Stimulated activated CD8-positive, alpha-beta memory T cell treated with anti-CD3 and anti-CD28 coated beads, Interleukin-4, amount 100 ng/mL, for 24 hours (primary cell): ENCODE measurements at places on chromosomes 7 and 10.

DNA sequence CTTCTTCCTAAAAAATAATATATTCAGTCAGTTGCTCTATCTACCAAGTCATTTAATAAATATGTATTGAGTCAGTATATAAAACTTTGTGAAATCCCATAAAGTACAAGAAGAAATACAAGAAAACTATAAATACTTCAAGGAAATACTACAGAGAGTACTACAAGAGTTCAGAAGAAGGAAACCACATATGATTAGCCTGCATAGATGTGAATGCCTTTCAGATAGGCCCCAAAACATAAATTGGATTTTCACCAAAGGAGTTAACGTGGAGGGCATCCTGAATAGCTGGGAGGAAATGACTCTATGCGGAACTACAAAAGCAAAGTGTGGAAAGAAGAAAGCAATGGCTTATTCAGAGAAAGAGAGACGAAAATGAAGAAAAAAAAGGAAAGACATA lies 120.1 kb downstream of the LRRN3 start:
- no peak for DNase-seq

DNA sequence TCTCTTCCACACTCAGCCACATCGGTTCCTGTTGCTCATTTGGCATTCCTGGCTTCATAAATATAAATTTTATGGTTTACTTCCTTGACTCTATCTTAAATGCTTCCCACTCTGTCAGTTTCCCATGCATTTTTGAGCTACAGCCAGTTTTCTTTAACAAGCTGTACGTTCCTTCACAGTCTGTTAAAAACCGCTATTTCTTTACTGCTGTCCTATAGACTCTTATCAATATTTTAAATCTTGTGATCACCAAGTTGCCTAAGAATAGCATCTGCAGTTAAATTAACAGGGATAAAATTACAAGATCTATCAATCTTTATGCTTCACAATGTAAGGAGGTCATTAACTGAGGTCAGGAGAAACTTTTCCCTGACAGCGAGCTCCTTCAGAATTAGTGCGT lies 103.1 kb upstream of the RHOBTB1 start:
- DNase-seq: no peak

- DNase-seq: no peak
These were observed 5.2 kb downstream of the PSMG3 start for GRCh38 chr7:1564603-1565022.

DNA sequence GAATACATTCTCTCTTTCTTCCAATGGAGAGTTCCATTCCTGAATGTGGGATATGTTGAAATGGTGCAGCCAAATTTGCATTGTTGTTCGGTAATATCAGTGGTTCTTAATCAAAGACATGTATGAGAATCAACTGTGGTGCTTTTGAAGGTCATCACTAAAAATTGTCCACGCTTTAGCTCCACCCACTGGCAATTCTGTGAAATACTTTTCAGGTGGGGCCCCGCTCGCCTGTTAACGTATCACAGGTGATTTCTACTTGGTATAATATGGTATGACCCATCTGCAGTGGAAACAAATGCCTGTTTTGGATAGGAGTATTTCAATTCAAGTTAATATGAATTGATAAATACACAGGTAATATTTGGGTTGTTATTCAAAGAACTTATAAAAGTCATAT lies 178.4 kb downstream of the NSUN6 start:
- no peak for DNase-seq

- no peak for DNase-seq
These were observed 27.2 kb downstream of the IKZF1 start for GRCh38 chr7:50331564-50332208.

DNA sequence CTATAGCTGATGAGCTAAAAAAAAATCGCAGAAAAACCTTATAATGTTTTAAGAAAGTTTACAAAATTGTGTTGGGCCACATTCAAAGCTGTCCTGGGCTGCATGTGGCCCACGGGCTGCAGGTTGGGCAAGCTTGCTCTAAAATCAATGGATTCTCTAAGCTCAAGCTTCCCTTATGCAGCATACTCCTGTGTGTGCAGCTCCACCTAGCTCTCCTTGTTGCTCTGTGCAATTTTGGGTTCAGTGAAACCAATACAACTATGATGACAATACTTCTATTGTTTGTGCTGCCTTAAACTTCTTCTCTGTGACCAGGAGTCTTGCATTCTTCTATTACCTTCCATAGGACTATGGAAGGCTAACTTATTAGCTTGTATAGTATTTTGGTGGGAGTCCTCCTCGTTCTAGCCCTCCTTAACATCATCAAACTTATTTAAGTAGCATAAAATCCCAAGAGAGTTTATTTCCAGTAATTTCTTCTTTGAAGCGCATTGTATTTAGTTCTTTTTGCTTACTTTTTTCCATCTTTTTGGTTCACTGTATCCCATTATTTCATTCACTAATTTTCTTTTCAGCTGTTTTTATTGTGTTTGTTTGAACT lies 170.9 kb upstream of the SMIM30 start:
- DNase-seq: no peak

GRCh38 chr7:158430308-158431034 lies 157.2 kb downstream of the PTPRN2 start:
- no peak for DNase-seq

DNA sequence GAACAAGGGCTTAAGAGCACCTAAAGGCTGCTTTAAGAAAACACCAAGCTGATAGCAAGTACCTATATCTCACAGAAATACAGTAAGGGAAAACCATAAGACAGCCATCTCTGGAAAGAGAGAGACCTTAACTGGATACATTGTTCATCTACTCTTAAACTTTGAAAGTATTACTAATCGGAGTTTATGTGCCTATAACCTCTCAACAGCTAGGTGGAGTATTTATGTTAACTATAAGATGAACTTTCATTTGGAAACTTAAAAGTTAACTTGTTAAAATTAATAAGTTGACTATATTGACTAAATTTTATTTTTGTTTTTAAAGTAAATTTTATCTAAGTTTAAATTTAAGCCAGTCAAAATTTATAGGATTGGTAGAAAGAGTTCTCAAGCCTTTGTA lies 90.6 kb downstream of the USP6NL start:
- no peak for DNase-seq

- no peak for DNase-seq
These were observed 122.7 kb upstream of the TMEM229A start for GRCh38 chr7:124155432-124156022.

DNA sequence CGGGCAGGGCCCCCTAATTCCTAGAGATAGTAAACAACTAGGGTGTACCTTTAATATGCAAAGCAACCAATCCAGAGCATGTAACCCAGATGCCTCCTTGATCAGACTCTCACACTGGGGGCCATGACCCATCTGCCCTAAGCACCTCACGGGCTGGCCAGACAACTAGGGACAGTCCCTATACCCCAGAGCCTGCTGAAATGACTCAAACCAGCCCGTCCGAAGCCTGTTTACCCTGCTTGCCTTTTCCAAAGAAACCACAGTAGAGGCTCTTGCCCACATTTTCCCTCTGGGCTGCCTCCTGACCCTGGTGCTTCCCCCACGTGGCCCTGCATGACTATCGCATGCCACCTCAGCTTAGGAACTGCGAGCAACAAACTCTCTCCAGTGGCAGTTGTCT lies 46.2 kb downstream of the RGS10 start:
- DNase-seq: peak; percentile 42

GRCh38 chr7:1175967-1176851 lies 16.2 kb upstream of the ZFAND2A start:
- peak; percentile 84 for DNase-seq

GRCh38 chr7:149774237-149775175 lies 1.1 kb upstream of the ZNF467 start:
- DNase-seq: no peak

DNA sequence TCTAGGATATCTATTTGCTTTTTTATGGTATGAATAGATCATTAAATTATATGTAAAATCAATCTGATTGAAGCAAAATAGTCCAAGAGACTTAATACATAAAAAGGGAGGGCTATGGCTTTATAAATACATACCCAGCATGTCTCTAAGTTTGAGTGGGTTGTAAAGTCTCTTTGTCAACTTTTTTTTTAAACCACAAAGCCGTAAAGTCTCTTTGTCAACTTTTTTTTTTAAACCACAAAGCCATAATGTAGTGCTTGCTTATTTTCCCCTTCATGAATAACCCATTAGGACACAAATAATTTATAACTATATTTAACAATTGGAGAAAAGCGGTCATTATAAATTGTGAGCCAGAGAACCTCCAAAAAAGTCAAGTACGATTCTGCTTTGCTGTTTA lies 5.7 kb downstream of the HECTD2 start:
- DNase-seq: no peak

- no peak for DNase-seq
These were observed 127.8 kb downstream of the ITGA8 start for GRCh38 chr10:15591937-15592336.

DNA sequence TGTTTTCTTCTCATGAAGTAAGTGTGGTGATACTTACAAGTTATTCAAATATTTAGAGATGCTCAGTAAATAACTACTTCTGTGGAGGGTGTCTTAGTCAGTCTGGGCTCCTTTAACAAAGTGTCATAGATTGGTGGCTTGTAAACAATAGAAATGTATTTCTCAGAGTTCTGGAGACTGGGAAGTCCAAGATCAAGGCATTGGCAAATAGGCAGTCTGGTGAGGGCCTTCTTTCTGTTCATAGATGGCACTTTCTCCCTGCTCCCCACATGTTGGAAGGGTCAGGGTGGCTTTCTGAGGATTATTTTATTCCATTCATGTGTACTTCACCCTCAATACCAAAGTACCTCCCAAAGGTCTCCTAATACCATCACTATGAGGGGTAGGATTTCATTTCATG lies 18.4 kb downstream of the RPA3 start:
- no peak for DNase-seq

DNA sequence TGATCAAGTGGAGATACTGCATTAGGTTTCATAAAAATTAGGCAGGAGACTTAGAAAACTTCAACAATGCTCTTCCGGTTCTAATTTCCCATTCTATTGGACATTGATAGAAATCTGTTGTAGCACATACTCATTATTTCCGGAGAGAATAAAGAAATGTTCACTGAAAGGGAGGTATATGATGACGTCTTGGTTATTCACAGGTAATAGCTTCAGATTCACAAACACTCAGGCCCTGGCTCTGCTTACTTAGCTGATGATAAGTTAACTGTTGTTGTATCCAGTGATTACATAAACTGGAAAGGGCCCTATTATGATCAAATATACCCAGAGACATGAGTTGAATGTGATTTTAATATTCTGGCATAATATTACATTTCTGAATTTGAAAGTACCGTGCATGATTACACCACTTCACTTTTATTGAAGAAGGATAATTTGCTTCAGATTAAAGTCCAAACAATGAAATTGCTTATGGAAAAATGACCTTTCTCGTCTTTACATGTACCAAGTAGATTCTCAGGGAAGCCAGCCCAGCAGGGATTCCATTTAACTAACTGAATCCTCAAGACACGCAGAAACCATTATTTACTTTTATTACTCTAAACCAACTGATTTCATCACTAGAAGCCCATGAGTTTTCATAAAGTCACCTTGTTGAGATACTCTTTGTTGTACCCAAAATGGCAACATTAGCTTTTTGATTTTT lies 288.0 kb upstream of the PITRM1 start:
- no peak for DNase-seq

DNA sequence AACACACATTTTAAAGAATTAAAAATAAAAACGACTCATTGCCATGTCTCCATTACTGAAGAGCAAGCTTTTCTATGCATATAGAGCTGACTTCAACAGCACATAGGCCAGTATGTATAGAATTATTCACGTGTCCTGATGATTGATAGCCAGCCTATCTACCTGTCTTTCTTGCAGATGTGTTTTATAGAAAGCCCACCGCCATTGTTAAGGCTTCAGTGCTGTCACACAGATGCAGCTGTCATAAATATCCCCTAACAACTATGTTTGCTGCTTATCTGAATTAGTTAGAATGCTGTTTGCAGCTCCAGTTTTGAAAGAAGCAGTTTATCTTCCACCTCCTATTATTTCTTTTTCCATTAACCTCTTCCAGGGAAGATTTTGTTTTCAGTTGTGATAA lies 235.9 kb downstream of the SLC25A13 start:
- DNase-seq: no peak

- no peak for DNase-seq
These were observed 1.9 kb downstream of the SLC29A4 start for GRCh38 chr7:5284304-5285281.

- no peak for DNase-seq
These were observed 53.5 kb upstream of the PPP2R2D start for GRCh38 chr10:131847241-131847783.
